ENCODE measurements at places on chromosomes 6 and 20. TPM values are rescaled to one million over a fixed set of nuclear protein-coding genes. Genes with fewer than 3 reads are reported as not detected.
A peak's percentile ranks its signal among the peaks of the same experiment; 100 is the strongest.

DNA sequence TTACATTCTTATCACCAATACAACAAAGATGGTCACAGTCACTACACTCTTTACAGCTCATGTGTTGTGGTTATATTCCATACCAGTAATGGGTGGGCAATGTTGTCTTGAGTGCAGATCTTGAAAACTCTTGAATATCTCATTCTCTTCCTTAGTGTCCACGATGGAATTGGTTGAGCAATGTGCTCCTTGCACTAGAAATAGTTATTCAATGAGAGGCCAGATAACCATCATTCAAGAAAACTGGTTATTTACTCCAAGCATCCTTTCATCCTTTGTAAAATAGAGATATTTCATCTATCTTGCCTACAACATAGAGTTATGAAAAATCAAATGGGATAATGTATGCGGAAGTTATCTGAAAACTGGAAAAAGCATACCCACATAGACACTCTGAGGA lies 215.9 kb downstream of the ARHGAP18 start:
- no peak for DNase-seq

DNA sequence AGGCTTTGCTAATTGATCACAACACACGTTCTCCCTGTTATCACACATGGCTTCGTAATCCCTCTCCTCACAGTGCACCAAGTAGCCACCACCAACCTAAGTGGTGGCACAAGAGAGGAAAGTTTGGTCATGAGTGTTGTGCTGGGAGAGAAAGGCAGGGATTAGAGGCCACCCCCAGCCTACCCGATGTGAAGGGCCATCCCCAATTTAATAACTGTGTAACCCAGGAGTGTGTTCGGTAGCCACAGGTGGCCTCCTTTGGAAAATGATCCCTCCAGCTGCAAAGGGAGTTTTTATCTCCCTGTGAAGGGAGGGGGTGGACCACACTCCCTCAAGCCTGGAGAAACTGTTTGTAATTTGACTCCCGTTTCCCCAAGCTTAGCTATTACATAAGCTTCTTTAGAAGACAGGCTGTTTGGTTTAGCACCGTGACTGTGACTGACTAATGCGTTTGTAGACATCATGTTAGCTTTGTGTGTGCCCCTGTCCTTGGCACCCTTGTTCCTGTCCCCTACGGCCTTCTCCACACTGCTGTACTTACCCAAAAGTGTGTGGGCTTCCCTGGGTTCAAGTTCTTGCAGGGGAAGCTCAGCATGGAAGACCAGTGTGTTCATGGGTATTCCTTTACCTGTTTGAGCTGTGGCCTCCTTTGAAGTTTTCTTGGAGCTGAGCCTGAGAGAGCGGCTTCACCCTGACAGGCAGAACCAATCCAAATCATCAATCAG lies 20.6 kb downstream of the PPP1R16B start:
- DNase-seq = no peak

OTOR gene
- not detected for total RNA-seq

DNA sequence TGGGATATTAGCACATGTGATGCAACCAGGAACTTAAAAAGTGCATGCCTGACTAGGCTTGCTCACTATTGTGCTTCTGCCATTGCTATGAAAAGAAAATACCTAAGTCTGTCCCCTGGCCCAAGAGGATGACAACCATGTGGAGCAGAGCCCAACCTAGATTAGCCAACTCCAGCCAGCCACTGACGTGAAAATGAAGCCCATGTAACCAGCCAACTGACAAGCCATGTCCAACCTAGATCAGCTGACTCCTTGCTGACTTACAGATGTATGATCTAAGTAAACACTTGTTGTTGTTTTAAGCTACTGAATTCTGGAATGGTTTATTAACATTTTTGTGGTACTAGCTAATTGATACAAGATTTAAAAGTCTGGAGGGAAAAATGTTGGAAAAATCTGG lies 47.5 kb downstream of the PIGU start:
- DNase-seq = no peak

- no peak for DNase-seq
These were observed 233.4 kb downstream of the UST start for GRCh38 chr6:148980234-148980633.

DNA sequence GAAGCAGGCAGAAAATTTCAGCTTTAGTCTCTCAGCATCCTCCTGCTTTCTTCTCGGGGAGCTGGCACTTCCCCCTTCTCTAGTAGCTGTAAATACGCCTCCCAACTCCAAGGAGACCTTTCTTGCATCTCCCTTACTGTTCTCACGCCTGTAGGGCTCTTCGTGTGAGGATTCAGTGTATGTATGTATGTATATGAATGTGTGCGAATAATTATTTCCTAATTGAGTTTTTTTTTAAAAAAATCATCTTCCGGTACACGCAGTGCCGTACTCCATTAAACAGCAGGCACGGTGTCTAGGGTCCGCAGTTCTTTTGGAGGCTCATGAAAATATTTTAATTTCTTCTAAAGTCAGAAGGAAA lies 85.4 kb downstream of the HFE start:
- DNase-seq = no peak

- no peak for DNase-seq
These were observed 45.4 kb upstream of the BTN3A2 start for GRCh38 chr6:26319405-26320128.

DNA sequence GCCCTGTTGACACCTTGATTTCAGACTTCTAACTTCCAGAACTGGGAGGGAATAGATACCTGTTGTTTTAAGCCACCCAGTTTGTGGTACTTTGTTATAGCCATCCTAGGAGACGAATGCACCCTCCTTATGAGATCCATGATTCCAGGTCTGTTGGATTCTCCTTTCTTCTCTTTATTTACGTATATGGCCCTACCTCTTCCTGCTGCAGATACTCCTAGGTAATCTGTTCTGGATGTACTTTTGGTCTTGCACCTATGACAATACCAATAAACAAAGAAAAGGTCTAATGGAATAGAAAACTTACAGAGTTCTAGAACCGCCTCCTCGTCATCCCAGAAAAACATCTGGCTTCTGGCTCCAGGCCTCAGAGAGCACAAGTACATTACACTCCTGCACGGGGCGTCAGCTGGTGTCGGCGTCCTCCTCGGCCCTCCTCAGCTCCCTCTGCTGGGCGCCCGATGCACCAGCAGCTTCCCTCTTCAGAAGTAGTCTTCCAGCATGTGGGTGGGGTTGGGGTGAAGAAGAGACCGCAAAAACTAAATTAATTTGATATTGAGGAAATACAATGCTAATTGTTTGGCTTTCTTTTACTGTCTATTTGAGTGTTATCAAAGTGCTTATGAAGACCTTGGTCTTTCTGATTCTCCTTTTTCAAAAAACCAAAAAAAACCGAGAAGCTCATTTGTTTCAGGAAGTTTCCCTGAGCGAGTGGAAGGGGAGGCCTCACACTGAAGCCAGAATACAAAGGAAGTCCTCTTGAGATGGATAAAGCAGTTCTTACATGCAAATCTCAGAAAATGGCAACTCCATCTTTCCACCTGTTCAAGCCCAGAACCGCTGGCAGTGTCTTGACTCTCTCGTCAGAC lies 9.7 kb upstream of the ATXN1 start:
- DNase-seq = peak; percentile 82

GRCh38 chr6:88914180-88914579 lies 49.2 kb downstream of the RNGTT start:
- DNase-seq = no peak

THBS2 gene
- 26.8 TPM for total RNA-seq

EDN3 gene
- not detected for total RNA-seq

NTSR1 gene
- 0.06 TPM for total RNA-seq

CST1 gene
- total RNA-seq = not detected

DNA sequence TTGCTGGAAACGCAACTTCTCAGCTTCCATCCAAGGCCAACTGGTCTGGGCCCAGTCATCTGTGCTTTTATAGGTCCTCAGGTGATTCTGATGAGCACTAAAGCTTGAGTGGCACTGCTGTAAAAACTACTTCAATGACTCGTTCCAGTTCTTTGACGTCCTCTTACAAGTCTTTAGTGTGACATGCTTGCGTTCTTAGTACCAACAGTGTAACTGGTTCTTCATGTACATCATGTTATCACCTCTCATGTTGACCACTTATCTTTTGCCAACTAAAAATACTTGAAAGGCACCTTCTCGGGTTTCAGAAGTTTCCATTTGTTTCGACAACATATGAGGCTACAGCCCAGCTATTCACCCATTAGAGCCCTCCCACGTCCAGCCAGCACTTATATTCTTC lies 468.9 kb downstream of the PRKN start:
- no peak for DNase-seq

GRCh38 chr6:167907837-167908681 lies 81.3 kb downstream of the AFDN start:
- DNase-seq = no peak

PDYN gene
- total RNA-seq = not detected

DNA sequence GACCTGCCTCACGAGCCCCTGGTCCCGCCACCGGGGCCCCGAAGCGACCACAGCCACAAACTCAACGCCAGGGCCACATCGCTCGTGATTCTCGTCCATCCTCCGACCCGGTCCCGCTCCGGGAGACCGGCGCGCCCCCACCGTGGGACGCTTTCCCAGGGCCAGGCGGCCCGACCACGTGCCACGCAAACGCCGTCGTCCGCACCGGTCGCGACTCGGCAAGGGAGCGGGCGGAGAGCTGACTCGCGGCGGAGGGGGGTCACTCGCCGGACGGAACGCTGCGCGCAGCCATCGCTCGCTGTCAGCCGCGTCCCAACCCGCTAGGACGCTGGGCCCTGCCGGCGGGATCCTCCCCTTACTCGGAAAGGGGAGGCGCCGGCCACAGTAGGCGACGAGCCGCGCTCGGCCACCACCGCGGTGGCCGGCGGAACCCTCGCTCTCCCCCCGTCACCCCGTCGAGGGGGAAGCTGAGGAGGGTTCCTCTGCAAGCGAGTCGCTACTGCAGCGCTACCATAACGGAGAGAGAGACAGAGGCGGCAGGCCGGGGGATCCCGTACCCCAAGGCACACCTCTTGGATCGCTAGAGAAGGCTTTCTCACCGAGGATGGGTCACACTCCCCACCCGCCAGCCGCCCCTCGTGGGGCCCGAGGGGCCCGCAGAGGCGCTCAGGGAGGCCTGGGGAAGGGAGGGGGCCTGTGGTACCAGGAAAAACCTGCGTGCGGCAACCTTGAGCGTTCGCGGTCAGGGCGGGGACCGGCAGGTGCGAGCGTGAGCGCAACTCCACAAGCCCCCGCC lies 511.8 kb upstream of the ZNF337 start:
- DNase-seq = peak; percentile 17

GRCh38 chr20:62392621-62393334 lies 5.9 kb downstream of the RPS21 start:
- DNase-seq = no peak

GRCh38 chr6:169867751-169868191 lies 116.3 kb downstream of the ERMARD start:
- no peak for DNase-seq

DNA sequence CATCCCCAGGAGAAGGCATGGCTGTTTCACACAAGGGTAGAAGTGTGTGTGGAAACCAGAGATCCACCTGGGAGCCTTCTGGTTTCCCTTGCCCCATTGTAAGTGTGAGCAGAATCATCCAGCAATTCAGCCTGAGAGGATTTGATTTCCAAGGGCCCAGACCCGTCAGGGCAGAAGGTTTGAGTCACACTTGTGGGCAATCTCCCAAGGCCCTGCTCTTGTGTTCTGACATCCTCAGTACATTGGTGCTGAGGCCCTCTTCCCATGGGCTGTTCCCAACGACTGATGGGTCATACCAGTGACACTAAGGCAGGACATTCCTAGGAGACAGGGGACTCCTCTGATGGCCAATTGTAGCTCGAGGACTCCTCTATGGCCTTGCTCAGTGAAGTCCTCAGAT lies 58.2 kb upstream of the POLR1H start:
- DNase-seq = no peak

- DNase-seq = no peak
These were observed 247.8 kb downstream of the HAO1 start for GRCh38 chr20:7692478-7692877.

KCNK16 gene
- not detected for total RNA-seq

DNA sequence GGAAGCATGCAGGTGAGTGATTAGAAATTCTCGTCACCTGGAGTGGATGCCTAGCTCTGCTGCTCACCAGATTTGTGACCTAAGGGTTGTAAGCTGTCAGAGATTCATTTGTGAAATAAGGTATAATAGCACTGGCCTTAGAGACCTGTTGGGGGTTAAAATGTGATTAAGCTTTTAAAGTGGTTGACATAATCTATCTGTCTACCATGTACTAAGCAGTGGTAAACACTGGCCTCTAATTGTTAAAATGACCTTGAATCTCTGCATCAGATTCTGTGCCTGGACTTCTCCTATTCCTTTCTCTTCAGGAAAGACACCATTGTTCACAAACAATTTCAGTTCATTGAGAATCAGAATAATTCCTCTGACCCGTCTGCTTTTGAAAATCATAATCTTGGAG lies 536.2 kb downstream of the CBLN4 start:
- no peak for DNase-seq

- DNase-seq = no peak
These were observed 45.5 kb downstream of the MYLK4 start for GRCh38 chr6:2705256-2705655.

DNA sequence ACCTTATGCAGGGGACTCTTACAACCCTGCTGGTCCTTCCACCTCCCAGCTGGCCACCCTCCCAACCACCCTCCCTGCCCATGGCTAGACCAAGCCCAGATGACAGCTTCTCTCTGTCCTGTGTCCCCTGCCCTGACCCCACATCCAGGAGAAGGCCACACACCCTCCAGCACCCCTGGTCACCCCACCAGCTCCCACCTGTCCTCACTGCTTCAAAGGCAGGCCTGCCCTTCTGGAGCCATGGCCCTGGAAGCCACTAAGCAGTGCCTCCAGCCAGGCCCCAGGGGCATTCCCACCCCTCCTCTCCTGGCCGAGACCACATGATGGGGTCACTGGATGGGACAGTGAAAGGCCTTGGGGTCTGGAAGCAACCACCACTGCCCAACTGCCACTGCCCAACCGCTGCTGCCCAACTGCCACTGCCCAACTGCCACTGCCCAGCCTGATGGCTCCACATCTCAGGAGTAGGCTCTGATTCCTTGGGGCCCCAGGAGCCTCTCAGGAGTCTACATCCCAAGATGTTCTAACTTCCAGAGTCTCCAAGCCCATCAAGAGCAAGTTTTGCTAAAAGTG lies 30.5 kb downstream of the UBD start:
- no peak for DNase-seq

DNA sequence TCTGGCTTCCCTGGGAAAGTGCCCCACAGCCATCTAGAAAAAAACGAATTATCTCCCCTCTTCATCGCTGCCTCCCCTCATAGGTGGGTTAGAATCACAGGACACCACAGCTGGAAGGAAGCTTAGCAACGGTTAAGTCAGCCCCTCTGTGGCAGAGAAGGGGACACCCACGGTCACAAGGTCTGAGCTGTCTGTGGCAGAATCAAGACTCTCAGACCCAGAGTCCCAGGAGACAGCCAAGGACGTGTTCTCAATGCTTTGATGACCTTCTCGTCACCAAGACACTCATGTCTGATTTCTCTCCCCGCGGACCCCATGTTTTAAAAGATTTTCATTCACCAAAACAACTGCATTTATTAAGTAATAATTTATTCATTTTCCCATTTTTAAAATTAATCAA lies 221.5 kb downstream of the NRN1 start:
- DNase-seq = no peak

PACRG gene
- 3.9 TPM for total RNA-seq

C6orf58 gene
- not detected for total RNA-seq

All from right cardiac atrium (tissue), 5 donors.